ENCODE measurements at places on chromosomes 1 and 21.
A peak's percentile ranks its signal among the peaks of the same experiment; 100 is the strongest.

DNA sequence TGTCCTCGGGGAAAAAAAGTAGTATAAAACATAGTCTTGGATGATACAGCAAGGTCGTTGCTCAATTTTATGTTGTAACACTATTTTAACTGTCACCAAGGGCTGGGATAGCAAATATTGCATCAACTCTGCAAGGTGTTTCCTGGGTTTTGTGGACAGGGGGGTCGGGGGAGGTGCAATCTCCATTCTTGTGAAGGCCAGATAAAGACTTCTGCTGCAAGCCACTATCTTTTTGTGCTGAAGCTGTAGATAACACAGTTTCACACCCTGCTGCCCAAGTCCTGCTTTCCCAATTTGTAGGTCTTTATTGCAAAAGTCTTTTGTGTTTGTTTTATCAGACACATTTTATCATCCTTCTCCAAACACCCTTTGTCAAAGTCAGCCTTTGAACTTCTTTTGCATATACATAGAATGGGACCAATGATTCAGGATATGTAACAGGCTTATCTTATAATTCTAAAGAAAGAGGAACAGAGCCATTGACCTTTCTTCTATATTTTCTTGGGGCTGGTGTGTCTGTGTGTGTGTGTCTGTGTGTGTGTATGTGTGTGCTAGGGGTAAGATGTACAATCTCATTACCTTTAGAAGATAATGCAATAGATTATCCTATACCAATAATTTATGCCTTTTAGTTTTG is 140.6 kb downstream of the RUNX1 start:
- no peak for DNase-seq

- DNase-seq, result no peak
These were observed 84.6 kb downstream of the NEGR1 start for GRCh38 chr1:72197786-72198185.

DNA sequence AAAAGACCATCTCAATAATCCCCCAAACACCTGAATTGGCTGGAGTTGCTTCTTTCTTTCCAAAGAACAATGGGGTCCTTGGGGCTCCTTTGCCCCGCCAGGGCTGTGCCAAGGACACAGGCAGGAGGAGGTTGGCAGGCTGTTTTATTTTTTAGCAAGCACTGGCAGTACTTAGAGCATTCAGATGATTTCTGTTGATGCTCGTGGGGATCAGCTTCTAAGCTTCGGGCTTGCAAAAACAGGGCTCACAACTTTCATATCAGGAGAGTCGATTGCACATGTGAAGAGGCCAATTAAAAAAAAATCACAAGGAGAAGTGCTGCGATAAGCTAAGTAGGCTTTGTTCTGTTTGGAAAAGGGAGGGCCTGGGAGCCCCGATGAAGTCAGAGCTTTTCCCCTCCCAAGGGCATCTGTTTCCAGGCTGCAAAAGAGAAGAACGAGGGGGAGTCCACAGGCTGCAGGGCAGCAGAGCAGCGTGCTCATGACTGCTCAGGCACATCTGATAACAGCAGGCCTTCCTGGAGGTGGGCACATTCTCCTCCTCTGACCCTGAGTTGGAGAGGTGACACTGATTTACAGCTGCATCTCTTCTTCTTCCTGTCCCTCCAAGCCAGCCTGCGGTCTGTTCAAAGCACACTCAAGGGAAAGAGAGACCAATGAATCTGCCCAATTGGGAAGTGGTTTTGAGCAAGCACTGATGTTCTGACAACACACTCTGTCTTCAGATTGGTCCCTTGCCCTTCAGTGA is 27.3 kb upstream of the BCAR3 start:
- no peak for DNase-seq

DNA sequence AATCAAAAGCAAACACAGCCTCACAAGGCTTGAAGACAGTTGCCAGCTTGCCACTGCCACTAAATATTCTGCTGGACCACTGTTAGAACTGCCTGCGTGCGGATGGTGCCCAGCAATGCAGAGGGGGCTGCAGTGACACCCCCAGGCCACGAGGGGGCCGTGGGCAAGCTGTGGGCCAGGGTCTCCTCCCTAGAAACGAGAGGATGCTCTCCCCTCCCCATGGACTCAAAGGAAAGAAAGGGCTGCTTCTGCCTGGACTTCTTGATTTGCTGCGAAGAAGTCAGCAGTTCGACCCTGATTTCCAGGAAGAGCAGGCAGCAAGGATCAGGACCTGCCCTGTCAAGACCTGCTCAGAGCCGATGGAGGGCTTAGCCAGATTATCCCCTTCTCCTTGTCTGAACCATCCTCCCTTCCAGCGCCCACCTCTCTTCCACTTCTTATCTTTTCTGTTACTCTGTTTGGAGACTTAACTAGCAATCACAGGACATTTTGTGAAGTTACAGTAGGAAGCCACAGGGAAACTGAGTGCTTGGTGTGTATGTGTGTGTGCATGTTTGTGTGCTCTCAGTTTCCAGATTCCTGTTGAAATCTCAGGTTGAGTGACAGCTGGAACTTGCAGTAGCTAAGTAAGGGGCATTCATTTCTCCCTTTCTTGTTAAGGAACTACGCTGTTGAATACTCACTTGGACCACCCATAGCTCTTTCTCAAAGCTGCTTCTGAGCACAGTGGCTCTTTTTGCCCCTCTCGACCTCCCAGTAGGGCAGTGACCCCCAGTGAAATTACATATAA is 2.7 kb downstream of the MAN1C1 start:
- DNase-seq, result peak; percentile 82

GRCh38 chr1:166170075-166170474 is 3.3 kb upstream of the FAM78B start:
- DNase-seq, result no peak

GRCh38 chr1:173269490-173270230 is 62.5 kb upstream of the TNFSF4 start:
- DNase-seq, result no peak

DNA sequence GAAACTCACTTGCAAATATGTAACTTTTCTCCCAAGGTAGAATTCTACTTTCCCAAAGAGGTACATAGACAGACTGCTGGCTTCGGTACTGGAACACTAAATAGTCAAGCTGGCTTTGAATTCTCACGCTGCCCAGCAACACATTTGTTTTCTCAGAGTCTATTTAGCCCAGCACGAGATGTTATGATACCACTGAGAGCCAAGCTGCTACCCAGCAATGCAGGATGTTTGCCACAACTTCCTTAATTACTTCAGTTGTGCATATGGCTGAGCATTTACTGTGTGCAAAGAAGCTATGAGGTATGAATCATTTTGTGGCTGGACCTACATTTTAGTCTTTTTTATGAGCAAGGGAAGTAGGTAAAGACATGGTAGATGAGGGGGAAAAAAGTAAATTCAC is 793.2 kb downstream of the PLA2G4A start:
- peak; percentile 92 for DNase-seq

GRCh38 chr1:219629296-219629880 is 16.5 kb upstream of the ZC3H11B start:
- DNase-seq, result no peak

DNA sequence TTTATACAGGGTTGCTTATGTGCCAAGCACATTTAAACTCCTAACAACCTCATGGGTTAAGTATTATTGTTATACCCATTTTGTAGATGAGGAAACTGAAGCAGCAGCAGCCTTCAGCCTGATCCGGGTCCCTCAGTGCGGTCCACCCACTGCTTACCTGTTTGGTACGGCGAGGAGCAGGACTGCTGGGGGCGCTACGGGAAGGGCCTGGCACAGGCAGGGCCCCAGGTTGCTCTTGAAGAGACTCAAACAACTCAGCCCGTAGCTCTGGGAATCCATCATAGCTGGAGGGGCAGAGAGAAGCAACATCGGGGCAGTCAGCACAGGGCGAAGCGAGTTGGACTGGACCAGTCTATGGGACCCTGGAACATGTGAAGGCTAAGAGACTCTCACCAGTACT is 9.2 kb downstream of the DENND4B start:
- DNase-seq, result no peak

DNA sequence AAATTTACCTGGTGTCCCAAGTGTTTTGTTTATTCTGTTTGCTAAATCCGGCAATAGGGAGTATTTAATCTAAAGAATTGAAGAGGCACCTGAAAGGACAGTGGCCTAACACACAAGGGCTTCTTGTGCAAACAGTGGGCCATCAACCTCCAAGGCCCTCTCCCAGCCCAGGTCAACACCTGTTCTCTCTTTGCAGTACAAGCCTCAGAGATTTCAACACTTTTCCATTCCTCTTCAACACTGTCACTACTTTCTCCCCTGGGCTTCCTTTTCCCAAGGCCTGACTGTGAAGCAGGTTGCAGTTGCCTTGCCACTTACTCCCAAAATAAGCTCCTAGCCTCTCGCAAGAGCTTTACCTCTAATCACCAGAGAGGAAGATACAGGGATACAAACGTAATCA is 3.2 kb upstream of the SNAPIN start:
- no peak for DNase-seq

DNA sequence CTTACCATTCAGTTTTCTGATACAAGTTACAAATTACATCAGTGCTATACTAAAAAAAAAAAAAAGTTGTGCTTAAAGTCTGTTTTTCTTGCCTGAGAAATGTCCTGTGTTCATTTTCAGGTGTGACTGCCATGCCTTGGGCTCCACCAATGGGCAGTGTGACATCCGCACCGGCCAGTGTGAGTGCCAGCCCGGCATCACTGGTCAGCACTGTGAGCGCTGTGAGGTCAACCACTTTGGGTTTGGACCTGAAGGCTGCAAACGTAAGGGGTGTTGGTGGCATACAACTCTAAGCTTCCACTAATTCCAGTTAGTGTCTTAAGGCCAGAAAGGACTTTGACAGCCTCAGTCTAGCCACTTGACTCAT is 60.1 kb upstream of the LAMC2 start:
- DNase-seq, result no peak

DNA sequence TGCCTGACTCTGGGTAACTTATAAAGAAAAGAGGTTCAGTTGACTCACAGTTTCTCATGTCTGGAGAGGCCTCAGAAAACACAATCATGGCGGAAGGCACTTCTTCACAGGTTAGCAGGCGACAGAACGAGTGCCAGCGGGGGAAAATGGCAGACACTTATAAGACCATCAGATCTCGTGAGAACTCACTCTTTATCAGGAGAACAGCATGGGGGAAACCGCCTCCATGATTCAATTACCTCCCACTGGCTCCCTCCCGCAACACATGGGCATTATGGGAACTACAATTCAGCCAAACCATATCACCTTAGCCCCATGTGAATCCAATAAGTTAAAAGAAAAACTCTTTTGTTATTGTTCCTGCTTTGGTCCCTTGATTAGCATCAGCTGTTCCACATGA is 725.2 kb downstream of the LRRIQ3 start:
- no peak for DNase-seq

DNA sequence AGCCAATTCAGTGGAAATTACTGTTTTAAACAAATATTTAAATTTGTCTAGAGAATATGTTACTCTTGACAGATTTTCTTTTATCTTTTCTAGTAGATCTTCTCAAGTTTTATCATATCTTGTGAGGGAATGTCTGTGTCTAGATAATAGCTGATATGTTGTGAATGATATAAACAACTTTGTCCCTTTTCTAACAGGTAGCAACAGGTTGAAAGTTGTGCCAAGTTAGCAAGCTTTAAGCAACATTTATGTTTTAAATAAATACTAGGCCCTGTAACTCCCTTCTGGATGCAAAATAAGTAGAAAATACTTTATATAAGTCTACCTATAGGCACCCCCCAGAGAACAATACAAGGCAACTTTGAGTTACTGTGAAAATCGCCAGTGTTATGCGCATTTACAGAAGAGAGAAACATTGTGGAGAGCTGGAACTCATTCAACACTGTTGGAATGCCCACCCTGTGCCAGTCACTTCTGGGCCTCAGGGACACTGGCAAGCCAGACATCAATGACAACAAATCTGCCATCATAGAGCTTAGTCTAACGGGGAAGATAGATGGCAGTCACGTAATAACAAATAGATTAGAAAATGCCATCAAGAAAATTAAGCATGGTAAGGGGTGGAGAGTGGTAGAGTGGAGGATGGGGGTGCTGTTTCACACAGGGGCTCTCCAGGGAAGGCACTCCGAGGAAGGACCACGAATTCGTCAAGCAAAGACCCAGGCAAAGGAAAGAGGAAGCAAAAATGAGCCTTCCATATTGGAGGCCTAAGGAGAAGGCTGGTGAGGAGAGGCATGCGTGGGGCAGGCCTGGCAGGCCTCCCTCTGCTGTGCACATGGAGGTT is 4.4 kb downstream of the MAP3K21 start:
- DNase-seq, result no peak

GRCh38 chr21:33026443-33026858 is 716 bp downstream of the OLIG2 start:
- DNase-seq, result no peak

GRCh38 chr1:165632491-165632890 is 1.5 kb downstream of the MGST3 start:
- peak; percentile 11 for DNase-seq

GRCh38 chr1:103283841-103284669 is 175.7 kb upstream of the COL11A1 start:
- DNase-seq, result peak; percentile 22

- no peak for DNase-seq
These were observed 128.4 kb downstream of the CNIH3 start for GRCh38 chr1:224744521-224744920.

DNA sequence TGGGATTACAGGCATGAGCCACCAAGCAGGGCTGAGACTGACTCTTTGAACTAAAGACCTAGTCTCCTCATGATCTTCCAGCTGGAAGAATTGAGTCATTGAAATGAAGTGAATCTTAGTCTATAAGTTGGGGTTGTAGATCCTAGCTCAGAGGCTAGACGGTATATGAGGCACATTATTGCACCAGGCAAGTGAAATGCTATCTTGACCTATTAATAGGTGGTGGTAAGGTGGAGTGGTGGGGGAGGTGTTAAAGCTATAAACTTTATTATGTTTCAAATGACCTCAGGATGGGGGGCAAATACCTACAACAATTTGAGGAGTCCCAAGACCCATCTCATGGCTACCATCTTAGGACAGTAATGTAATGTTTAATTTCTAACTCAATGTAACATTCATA is 36.8 kb upstream of the SLC16A1 start:
- no peak for DNase-seq

- no peak for DNase-seq
These were observed 19.4 kb downstream of the KIAA2013 start for GRCh38 chr1:11906870-11907269.

DNA sequence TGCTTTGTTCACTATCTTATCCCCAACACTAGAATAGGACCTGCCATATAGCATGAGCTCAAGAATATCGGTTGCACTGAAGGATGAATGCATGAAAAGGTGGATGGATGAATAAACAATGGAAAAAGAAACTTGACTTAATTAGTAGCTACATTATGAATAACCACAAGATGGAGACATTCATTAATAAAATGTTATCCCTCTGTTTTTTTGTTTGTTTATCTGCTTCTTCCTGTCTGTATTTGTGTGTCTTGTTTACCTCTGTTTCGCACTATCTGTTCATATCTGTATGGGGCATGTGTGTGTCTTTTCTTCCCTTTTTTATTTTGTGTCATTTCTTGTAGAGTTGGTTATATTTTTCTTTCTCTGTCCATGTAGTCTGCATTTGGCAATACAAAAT is 1.1 kb upstream of the OR14I1 start:
- peak; percentile 1 for DNase-seq

GRCh38 chr1:43621861-43622260 is 28.1 kb upstream of the KDM4A start:
- DNase-seq, result peak; percentile 61
